ENCODE measurements at places on chromosomes 3 and 15.

- no peak for DNase-seq
These were observed 18.5 kb downstream of the GORASP1 start for GRCh38 chr3:39088889-39089288.

DNA sequence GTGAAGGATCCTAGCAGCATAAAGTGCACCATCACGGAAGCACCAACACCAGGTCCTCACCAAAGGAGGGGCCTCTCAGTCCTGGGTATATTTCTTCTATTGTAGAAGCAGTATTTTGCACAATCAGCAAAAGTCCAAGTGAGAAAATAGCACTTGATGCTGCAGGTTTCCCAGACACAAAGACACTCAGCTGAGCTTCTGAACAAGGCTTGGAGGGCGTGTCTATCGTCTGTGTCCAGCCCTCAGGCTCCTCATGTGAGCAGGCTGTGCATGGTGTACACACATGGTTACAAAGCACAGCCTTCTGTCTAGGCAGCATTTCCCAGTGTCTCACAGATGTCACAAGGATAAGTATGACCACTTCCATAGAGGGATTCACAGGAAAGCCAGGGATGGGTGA, 98.3 kb upstream of the SPATA12 start:
- no peak for DNase-seq

DNA sequence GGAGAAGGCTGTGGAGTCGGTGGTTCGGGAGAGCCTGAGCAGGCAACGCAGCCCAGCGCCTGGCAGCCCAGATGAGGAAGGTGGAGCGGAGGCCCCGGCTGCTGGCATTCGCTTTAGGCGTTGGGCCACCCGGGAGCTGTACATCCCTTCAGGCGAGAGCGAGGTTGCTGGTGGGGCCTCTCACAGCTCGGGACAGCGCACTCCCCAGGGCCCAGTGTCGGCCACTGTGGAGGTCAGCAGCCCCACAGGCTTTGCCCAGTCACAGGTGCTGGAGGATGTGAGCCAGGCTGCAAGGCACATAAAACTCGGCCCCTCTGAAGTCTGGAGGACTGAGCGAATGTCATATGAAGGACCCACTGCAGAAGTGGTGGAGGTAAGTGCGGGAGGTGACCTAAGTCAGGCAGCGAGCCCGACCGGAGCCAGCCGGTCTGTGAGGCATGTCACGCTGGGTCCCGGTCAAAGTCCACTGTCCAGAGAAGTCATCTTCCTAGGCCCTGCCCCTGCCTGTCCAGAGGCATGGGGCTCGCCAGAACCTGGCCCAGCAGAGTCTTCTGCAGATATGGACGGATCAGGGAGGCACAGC, 26.7 kb downstream of the SYNM start:
- no peak for DNase-seq

- no peak for DNase-seq
These were observed 263.0 kb downstream of the ULK4 start for GRCh38 chr3:41698898-41699297.

GRCh38 chr3:156445117-156446090, 109.5 kb downstream of the SSR3 start:
- DNase-seq: no peak

DNA sequence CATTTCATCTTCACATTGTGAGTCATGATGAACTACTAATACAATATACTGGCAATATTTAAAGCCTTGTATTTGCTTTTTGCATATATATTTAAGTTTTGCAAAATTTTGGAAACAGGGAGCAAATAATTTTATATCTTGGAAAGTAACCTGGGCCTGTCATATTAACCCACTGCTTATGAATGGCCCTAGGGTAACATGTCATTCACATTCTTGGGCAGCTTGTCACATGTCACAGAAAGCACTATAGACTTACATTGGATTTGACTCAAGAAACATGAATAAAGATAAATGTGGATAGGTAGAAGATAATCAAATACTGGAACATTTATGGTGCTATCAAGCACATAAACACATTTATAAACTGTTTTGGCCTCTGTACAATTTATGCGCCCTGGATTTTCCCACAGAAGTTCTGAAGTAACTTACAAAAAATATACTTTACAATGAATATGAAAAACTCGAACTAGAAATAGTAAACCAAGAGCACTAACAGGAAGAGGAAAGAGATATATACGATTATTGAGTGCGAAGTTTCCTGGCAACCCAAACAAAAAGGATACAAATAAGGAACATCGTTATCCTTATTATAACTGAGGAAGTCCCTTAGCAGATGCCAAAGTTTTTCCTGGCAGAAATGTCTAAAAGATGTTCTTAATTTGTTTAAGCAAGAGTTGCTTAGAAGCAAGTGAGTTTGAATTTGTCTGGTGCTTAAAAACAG, 257.2 kb downstream of the RBMS3 start:
- no peak for DNase-seq

GRCh38 chr3:146078031-146078430, 83.0 kb downstream of the PLOD2 start:
- DNase-seq: no peak

DNA sequence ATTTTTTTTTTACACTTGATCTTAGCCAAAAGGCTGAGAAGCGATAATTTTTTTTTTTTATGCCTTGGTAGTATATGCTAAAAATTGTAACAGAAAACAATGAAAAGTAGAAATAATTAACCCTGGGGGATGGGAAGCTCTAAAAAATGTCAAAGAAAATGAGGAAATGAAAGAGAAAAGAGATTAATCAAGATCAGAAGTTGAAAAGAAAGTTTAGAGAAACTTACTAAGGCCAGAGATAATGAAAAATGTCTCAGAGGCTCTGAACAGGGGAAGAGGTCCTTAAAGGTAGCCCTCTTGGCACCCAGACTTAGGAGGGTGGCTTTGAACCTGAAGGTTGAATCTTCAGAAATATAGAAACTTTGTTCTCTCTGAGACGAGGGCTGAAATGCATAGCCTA, 58.6 kb upstream of the ZBED2 start:
- no peak for DNase-seq

- peak; percentile 69 for DNase-seq
These were observed 37.8 kb upstream of the USP3 start for GRCh38 chr15:63466378-63467192.

- DNase-seq: no peak
These were observed 61.6 kb downstream of the TMEM39A start for GRCh38 chr3:119401503-119402440.

GRCh38 chr3:170716172-170716805, 130.4 kb upstream of the SLC7A14 start:
- DNase-seq: no peak

DNA sequence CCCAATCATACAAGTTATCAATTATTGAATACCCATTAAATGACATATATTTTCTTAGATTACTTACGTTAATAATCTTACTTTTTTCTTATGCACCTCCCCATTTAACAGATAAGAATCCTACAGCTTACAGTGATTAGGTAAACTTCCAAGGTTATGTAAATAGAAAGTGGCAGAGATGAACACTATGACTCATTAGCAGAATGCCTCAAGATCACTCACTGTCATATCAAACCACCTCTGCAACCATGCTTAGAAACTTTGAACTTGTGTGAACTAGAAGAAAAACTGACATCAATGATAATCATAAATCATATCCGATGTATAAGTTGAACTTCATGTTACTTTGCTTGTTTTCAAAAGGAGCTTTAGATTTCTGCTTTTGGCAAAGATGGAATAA, 911.6 kb upstream of the ARPP21 start:
- DNase-seq: no peak

DNA sequence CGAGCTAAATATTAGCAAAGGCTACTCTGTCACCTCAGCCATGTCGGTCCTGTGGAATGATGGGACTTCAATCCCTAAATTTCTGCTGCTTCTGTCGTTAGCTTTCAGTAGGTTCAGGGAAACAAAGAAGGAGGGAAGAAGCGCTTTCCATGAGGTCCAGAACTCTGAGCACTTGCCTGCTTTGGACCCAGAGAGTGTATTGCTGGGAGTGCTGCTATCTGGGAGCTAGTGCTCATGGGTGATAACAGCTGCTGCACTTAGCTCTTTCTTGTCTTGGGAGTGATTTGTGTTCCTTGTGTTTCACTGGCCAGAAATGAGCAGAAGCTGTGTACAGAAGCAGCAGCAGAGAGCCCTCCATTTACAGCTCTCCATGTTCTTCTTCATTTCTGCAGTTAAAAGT, 369.8 kb downstream of the DIPK2A start:
- no peak for DNase-seq

DNA sequence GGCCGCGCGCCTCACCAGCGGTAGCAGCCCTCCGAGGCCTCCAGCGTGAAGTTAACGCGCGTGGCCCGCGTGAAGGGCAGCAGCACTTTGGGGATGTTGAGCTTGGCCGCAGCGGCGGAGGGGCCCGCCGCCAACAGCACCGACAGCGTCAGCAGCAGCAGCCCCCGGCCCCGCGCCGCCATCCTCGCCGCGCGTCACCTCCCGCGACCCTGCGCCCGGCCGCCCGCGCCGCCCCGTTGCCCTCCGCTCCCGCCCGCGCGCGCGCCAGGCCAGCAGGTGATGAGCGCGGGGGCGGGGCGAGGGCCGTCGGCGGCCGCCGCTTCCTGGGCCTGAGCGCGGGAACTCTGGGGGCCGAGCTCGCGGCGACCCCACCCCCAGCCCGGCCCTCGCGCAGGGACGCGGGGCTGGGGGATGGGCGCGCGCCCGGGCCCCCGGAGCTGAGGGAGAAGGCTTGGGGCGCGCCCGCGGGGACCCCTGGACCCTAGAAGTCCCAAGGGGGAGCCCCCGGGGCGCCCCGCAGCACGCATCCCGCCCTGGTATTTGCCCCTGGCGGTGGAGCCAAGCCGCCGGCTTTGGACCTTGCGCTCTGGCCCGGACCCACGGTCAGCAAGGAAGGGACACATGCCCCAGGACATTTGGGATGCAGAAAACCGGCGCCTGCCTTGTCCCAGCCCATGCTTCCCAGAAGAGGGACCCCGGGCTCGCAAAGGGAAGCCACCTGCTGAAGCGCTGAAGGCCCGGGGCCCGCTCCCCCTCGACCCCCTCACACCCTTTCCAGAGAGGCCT, at the start of gene NUP210:
NUP210 (minus strand) TSS at position 278 of the 786 bp plus-strand sequence; CDS start at position 182, 96 bp downstream.
- no peak for DNase-seq

- peak; percentile 68 for DNase-seq
These were observed 12.1 kb upstream of the SIAH2 start for GRCh38 chr3:150775001-150775599.

DNA sequence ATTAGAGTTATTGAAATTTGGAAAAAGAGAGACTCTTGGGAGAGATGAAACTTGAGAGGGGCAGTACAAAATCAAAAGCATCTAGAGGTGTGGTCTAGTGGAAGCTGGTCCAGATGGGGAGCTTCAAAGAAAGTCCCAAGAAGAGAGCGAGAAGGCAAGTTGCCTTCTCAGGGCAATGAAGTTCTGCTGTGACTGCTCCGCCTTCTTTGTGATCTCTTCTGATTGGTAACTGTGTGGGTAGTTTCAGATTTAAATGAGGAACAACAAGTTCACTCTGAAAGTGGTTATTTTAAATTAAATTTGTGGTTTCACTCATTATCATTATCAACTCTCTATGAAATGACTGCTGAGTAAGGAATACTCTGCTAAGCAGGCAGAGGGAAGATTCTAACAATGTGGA, 233.3 kb downstream of the NLGN1 start:
- DNase-seq: no peak

DNA sequence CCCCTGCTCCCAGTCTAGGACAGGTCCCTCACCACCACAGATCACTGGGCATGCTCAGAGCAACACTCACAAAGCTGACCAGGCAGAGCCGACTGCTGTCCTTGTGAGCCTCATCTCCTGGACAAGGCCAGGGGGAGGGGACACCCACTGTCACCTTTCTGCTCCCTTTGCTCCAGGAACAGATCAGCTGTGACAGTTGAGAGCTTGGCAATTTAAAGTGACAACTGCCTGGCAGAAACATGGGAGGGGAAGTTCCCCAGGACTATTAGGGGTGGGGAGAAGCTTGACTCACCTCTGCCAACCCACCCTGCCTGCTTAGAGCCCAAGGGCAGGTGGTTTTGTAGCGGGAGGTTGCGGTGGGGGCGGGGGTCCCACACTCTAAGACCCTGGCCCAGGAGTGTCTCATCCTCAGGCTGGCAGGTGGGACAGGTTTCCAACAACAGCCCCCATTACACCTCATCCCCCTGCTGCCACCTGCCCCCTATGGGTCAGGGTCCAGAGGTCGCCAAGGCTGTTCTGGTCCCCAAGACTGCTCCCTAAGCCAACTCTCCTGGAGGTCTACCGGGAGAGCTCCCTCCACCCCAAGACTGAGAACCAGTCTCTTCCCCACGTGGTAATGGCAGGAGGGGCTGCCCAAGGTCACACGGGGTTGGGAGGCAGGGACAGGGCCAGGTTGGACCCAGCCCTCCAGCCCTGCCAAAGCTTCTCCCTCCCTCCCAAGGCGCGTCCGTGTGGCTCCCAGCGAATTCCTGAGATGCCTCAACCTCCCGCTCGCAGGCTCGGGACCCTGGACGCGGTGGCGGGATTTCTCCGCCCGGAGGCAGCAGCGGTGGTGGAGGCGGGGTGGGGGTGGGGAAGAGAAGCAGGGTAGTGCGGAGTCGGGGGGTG, 80.4 kb downstream of the IQSEC1 start:
- peak; percentile 39 for DNase-seq

DNA sequence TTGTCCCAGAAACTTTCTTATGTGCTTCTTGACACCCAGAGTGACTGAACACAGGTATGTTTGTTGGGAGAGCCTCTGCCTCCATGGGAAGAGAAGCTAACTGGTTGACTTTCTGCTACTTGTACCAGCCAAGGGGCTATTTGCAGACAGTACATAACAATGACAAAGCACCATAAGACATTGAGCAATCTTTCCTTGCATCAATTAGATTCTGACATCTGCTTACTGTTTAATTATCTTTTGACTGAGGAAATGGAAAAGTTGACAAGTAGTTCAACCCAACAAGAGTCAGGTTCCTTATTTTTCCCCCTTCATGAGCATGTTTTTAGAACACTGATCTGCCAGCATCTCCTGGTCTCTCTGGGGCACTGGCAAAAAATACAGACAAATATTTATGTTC, 157.7 kb downstream of the RPLP1 start:
- DNase-seq: no peak

GRCh38 chr15:62066663-62067447, at the start of gene C2CD4A:
Gene C2CD4A (plus strand): TSS chr15:62066977. CDS start chr15:62067614, 637 bp downstream.
- no peak for DNase-seq

- DNase-seq: no peak
These were observed 1.1 kb downstream of the CASR start for GRCh38 chr3:122184591-122184929.

DNA sequence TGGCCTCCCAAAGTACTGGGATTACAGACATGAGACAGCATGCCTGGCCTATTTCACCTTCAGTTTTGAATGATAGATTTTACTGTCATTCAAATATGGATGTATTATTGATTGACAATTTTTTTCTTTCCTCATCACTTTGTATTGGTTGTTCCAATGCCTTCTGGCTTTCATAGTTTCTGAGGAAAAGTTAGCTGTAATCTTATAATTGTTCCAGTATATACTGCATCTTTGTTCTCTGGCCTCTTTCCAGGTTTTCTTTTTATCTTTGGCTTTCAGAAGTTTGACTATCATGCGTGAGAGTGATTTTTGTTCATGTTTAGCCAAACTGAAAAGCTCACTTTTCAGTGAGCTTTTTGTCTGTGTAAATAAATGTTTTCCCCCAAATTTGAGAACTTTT, 157.1 kb downstream of the RSRC1 start:
- no peak for DNase-seq

DNA sequence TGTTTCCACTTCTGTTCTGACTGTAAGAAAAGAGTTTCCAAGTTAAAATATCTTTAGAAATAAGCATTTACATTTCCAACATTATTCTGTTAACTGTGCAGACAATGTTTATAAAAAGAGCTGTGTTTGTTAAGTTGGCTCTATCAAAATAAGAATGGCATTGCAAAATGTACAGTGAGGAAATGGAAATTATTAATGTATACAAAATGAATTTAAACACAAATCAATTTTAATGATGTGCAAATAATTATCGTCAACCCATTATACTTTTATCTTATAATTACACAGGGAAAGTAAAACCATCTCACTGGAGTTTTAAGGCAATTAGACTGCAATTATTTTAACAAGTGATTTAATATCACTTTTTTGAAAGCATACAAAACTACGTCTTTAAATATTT, 17.5 kb downstream of the MRPS22 start:
- DNase-seq: no peak

All from AG08395 (cell line).